ENCODE measurements at places on chromosomes 11 and 22. TPM values are rescaled to one million over a fixed set of nuclear protein-coding genes. Genes with fewer than 3 reads are reported as not detected.

DNA sequence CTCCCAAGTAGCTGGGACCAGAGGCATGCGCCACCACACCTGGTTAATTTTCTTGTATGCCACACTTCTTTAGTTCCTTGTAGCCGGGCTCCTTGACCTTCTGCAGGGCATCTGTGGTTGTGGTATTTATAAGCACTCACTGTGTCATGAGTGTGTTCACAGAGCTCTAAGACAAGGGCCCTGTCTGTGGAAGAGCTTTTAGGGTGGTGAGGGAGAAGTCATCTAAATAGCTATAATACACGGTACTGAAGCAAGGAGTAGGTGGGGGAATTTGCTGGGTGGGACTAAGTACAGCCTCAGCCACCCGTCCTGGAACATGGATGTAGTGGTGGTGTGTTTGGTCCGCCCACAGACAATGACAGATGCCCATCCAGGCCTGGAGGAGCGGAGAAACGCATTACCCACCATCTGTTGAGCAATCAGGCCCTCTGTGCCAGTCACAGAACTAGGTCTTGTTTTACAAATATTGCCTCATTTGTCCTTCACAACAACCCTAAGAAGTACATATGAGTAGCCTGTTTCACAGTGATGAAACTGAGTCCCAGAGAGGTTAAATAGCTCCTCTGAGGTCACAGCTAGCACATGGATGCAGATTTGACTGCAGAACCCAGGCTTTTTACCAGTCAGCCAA, 10.1 kb downstream of the ACO2 start:
- DNase-seq: peak; percentile 71

- no peak for DNase-seq
Observed at GRCh38 chr11:65353376-65353775, 1.2 kb upstream of the TIGD3 start.

DNA sequence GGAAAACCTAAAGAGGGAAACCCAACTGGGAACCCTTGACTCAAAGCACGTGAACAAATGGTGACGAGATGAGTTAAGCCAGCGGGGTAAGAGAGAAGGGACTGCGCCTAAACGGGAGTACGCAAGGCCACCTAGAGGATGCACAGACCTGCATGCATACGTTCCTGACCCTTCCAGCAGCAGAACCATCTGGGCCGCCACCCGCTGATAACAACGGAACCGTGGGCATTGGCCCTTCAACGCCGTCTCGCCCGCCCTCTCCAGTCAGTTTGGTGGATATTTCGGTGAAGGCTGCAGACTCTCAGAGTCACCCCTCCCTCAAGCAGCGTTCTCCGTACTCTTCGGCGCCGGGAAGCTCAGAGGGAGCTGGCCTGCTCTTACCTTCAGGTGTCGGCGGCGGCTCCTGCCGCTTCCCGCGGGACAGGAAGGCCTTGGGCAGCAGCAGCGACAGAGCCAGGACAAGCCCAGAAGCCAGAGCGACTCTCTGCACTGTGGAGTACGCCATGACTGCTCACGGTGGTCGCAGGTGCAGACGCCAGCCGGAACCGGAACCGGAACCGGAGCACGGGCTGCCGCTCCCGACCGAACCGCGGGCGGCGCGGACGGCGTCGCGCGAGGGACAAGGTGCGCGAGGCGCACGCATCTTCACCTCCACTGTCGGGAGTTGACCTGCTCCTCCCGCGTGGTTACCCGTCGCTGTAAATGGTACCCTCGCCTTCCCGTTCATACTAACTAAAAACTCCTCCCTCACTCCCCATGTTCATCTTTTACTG, at the start of gene RIC3:
Gene RIC3, minus strand, starts transcription at position 541 of the 773 bp plus-strand sequence. Its CDS starts 36 bp downstream, at position 505.
- peak; percentile 78 for DNase-seq

The TRIM68 gene
- total RNA-seq: 33.6 TPM

DNA sequence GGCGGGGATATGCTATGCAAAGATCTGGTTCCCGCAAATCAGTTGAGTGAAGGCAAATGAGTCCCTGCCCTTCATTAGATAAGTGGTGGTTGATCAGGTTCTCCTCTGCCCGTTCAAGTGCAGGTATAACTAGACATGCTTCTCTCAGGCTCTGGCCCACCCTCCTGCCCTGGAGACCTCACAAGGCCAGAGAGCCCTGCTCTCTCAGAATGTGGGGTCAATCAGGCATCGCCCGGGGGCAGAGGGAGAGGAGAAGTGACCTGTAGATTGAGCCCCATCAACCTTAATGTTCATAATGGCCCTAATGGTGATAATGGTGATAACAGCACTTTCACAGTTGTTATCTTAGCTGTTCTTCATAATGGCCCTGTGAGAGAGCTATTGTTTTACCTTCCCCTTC, 224.3 kb downstream of the DSCAML1 start:
- DNase-seq: no peak

The CDCA5 gene
- 71.2 TPM for total RNA-seq

DNA sequence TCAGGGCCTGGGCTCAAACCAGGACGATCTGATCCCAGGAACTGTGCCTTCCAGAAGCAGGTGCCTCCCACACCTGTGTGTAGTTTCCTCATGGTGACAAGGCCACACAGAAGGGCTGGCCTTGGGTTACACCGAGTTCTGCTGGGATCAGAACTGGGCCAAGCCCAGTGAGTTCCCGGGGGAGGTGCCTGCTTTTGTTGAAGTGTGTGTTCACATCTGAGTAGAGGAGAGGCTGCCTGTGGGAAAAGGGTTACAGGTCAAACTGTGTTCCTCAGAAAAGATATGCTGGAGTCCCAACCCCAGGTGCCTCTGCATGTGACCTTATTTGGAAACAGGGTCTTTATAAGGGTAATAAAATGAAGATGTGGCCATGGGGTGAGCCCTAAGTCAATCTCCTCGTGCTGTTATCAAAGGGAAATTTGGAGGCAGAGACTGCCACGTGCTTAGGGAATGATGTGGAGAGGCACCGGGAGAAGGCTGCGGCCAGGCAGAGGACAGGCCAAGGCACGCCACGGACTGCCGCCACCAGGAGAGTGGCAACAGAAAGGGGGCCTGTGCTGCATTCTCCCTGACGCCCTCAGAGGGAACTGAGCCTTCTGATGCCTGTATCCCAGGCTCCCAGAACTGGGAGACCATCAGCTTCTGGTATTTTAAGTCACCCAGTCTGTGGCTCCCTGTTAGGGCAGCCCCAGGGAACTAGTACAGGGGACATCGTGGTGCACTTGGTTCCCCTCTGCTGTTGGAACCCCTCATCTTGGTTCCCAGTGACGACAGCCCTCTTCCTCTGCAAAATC, 158.8 kb downstream of the CACNA1I start:
- no peak for DNase-seq

The FXYD2 gene
- not detected for total RNA-seq

The GSTT2B gene
- not detected for total RNA-seq

- no peak for DNase-seq
Observed at GRCh38 chr11:3095712-3096361, 38.6 kb upstream of the CARS1 start.

- DNase-seq: no peak
Observed at GRCh38 chr22:39728236-39728860, 157.8 kb downstream of the CACNA1I start.
